ENCODE measurements at places on chromosomes 13 and 19.

DNA sequence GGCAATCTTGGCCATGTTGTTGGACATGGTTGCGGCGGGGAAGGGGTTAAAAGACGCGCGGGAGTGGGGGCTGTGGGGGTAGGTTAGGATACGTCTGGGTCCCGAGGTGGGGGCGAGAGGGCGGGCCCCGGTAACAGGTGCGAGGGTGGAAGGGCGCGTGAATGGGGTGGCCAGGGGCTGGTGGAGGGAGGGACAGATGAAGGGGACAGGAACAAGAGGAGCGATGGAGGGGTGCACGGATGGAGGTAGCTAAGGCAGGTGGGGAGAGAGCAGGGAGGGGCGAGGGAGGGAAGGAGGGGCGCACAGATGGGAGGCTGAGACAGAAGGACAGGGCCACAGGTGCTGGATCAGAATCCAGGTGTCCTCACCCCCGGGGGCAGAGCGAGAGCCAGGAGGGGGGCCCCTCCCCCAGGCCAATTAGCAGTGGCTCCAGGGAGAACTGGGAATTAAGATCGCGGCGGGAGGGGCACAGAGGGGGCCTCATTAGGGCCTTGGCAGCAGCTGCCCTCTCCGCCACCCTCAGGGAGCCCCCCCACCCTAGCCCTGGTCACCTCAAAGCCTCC lies 1.3 kb downstream of the GNG8 start:
- DNase-seq, result no peak

DNA sequence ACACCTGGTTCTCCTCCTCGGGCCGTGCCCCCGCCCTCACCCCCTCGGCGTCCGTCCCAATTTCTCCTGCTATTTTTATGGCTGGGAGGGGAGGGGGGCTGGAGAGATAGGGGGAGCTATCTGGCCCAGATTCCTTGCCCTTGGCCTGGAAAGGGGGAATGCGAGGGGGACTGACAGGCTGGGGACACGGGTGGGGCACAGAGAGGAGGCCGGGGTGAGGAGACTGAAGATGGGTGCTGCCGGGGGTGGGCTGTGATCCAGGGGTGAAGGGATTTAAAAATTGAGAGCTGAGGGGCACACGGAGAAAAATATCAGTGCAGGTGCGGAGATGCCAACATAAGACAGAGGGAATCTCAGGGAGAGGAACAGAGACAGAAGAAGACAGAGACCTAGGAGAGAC lies 2.3 kb downstream of the PRKCG start:
- no peak for DNase-seq

- no peak for DNase-seq
Observed at GRCh38 chr13:52743988-52744387, 4.4 kb upstream of the CNMD start.

DNA sequence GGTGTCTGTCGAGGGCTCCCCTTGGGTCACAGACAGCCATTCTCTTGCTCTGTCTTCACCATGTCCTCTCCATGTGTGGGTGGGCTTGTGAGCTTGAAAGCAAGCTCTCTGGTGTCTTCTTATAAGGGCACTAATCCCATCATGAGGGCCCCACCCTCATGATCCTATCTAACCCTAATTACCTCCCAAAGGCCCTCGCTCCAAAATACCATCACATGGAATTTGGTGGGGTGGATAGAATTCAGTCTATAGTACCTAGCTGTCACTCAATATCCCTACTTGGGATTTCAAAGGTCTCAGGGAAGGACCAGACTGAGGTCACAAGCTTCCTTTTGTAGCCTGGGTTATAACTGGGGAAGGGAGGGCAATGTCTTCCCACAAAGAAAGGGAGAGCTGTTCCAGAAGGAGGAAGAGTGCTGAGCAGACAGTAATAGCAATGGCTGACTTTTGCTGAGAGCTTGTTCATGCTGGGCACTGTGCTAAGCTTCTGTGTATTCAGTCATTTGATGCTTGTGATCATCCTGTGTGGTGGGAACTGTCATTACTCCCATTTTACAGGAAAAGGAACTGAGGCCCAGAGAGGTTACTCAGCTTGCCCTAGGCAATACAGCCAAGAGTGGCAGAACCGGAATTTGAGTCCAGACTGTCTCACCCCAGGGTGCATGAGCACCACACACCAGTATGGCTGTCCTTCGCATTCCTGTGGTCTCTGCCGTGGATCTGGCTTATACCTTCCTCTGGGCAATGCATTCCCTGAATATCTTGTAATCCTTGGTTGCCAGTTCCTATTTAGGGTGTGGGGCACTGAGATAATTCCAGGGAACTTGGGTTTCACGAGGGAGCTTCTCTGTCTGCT lies 8.2 kb downstream of the FXYD5 start:
- DNase-seq, result no peak

GRCh38 chr19:18650021-18650390 lies 13.2 kb downstream of the KLHL26 start:
- no peak for DNase-seq

- no peak for DNase-seq
Observed at GRCh38 chr13:95471960-95472359, 80.6 kb upstream of the CLDN10 start.
